ENCODE measurements at places on chromosomes 1 and 21. TPM values are rescaled to one million over a fixed set of nuclear protein-coding genes. Genes with fewer than 3 reads are reported as not detected.

TMEM82 gene
- total RNA-seq, result not detected

GJA4 gene
- total RNA-seq, result not detected

FCGR1A gene
- total RNA-seq, result not detected

SPRR2B gene
- not detected for total RNA-seq

ACTL8 gene
- total RNA-seq, result not detected

CASQ1 gene
- total RNA-seq, result not detected

SMCP gene
- not detected for total RNA-seq

TNFRSF9 gene
- total RNA-seq, result 113 TPM

CD164L2 gene
- total RNA-seq, result not detected

TAL1 gene
- total RNA-seq, result 0.11 TPM

HUNK gene
- total RNA-seq, result 0.61 TPM
